ENCODE measurements at places on chromosomes 1 and 21.

DNA sequence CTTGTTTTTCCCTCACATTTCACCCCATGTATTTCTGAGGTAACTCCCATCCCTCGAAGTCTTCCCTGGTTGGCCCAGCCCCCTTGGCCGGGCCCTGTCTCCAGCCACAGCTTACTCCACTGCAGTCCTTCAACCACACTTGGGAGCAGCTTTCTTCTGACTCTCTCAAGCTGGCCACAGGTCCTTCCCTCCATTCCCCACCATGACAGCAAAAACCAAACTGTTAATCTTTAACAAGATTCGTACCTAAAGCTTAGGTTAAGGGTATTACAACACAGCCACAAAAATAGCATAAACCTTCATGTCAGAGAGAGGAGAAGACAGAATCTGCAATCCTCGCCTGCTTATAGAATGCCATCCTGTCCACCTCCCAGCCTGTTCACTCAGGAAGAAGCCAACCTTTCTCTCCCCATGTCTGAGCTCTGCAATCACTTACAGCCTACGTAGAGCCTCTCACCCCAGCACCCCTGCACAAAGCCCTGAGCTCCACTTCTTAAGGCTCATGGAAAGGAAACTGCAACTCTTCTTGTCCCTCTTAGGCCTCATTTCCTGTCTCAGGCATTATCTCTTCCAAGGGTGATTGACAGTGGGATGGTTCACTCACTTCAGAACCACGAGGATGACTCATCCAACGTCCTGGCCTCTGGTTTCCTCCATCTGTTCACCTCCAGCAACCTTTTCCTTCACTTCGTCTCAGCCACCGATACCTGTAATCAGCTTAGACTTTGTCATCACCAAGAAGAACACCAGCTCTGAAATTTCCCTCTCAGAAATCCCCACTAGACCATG is 72.8 kb downstream of the CD2 start:
- DNase-seq = peak; percentile 73

GRCh38 chr1:33443080-33443704 is 12.3 kb upstream of the PHC2 start:
- DNase-seq = no peak

DNA sequence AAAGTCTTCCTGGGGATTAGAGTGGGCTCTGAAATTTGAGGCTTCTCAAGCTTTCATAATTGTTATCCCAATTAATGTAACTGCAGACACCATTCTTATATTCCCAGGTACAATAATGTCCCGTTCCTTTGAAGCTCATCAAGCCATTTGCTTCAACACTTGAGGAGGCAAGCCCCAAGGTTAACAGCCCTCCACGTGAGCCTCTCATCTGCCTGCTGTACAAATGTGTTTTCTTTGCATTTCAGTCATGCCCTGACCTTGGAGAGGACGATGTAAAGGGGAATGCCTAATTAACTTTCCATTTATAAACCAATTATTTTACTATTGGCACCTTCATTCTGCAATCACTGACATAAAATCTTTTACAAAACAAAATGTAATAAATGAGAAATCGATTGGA is 106.3 kb downstream of the SETD4 start:
- DNase-seq = no peak

DNA sequence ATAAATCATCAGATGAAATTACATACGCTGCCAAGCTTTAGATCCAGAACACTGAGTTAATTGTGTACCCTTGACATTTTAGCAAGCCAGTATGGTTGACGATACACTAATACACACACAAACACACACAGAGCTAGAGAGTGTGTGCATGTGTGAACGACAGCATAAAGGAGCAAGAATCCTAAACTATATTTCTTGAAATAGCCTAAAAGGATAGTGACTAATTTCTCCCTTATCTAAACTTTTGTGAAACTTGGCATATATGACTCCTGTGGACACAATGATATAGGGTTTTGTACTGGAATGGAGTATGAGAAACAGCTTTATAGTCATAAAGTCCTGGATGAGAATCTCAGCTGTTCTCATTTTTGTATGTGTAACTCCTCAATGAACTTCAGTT is 65.1 kb upstream of the DMRTA2 start:
- no peak for DNase-seq

- DNase-seq = no peak
Measured at GRCh38 chr1:94514095-94514727, 27.3 kb downstream of the F3 start.

DNA sequence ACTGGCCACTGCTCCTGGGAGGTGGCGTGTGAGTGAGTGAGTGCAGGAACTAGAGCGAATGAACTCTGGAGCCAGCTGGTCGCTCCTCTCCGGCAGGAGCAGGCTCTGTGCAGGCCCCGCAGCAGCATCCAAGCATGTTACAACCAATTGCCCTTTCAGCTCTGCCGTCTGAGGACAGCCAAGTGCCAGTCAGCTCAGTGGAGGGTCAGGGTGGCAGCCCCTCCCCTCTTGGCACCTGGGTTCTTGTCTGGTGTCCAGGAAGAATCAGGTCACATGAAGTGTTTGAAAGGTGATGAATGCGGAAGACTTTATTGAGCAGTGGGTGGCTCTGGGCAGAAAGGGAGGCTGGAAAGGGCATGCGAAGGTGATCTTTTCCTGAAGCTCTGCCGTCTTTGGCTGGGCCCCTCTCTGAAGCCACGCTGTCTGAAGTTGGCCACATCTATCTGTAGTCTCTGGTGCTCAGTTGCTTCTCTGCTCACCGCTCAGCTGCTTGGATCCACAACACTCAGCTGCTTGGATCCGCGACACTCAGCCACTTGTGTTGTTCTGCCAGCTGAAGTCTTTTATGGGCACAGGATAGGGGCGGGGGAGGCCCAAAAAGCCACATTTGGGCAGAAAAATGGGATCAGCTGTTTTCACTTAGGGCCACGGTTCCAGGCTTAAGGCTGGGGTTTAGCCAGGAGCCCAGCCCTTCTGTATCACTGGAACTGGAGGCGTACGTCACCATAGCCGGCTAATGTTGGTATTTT is 139.8 kb downstream of the ADSS2 start:
- DNase-seq = no peak

- no peak for DNase-seq
Measured at GRCh38 chr1:155013632-155014031, 11.0 kb downstream of the ZBTB7B start.

DNA sequence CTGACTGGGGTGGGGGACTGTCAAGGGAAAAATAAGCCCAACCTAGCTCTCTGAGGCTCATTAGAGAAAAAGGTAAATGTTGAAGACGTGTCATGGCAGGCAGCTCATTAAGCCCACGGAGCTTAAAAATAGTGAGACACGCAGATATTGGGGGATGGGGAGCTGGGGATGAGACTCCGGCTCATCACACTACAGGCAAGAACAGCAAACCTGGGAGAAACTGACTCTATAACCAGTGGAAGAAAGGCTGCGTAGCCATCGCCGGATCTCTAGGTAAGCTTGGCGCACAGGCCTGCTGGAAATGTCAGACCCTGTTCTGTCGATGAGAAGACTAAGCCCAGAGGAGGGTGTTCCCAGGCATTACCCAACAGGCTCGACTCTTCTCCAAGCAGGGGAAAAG is 78.0 kb downstream of the SYT2 start:
- DNase-seq = no peak

- DNase-seq = no peak
Measured at GRCh38 chr1:188941986-188942385, 1535.7 kb downstream of the BRINP3 start.

DNA sequence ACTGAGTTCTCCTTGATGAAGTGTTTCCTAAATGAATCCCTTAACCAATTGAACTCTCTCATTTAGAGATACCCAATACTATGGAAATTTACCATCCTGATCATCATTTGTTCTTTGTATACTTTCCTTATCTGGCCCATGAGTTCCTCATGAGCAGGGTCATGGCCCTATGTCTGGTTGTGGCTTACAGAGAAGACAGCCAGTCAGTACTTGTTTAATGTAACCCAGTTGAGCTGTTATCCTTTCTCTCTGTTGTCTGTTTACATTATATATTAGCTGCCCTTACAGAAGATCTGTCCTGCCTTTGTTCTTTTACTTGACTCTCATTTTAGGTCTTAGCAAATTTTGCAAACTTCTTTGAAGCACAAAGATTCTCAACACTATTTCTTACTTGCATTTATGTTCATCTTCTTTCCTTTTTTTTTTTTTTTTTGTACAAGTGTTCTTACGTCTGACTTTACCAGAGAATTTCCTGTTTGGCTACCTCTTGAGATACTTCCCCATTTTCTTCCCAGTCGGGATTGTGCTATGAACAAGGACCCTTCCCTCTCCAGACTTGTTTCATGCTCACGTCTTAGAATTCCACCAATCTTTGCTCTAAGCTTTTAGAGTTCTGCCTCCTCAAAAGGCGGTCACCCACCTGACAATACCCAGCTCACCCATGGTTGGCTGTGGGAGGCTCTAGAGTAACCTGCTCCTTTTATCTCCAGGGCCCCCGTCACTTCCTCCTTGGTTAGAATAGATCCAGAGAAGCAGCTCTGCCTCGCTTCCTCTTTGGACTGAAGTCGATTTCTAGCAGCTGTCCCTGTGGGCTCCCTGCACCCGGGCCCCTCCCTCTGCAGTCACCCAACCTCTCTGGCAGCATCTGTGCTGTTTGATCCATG is 53.6 kb upstream of the RUNX1 start:
- peak; percentile 41 for DNase-seq

- DNase-seq = peak; percentile 45
Measured at GRCh38 chr1:223364685-223365382, 858 bp upstream of the SUSD4 start.

- no peak for DNase-seq
Measured at GRCh38 chr1:65050735-65051134, 84.4 kb upstream of the JAK1 start.

GRCh38 chr21:29904359-29905282 is 35.2 kb downstream of the GRIK1 start:
- no peak for DNase-seq

- DNase-seq = peak; percentile 72
Measured at GRCh38 chr21:43916691-43917514, 51.9 kb downstream of the AGPAT3 start.

DNA sequence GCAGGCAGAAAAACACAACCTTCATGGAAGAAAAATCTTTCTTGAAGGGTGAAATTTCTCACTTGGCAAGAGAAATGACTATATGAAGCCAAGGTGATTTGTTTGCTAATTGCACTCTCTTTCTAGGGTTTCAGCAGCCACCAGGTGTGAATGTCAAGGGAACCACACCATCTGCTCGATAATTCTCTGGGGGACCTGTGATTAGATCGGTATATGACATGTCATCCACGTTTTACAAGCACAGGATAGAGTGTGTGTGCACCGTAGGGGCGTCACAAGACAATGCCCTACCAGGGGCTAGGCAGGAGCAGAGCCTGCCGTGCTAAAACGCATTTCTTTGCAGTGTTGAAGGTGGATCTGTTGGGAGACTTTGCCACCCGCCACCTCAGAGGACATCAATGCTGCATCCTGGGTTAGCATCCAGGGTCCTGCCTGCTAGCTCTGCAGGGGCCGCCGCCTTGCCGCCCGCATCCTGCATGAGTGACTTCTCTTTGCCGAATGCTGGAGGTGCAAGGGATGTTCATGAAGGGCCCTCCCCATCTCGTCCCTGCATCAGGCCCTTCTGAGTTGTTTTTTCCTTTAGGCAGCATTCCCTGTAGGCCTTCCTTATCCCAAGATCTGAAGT is 37.8 kb upstream of the CCSAP start:
- DNase-seq = no peak

DNA sequence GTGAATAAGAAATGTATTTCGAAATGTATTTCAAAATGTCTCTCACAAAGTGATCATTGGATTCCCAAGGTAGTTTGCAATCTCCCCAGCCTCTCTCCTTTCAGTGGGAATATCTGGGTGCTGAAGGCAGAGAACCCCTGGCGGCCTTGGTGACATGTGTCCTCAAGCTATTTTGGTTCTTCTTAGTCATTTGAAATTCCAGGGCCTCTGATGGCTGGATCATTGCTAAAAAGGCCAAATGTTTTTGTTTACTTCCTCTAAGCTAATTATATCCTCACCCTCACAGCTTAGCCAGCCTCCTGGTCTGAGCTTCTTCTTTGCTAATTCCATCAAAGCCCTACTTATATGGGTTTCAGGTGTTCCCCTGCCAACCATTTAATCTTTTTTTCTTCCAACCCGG is 71.2 kb downstream of the LRRC40 start:
- DNase-seq = no peak

GRCh38 chr1:231629132-231629531 is 2.5 kb downstream of the DISC1 start:
- no peak for DNase-seq

DNA sequence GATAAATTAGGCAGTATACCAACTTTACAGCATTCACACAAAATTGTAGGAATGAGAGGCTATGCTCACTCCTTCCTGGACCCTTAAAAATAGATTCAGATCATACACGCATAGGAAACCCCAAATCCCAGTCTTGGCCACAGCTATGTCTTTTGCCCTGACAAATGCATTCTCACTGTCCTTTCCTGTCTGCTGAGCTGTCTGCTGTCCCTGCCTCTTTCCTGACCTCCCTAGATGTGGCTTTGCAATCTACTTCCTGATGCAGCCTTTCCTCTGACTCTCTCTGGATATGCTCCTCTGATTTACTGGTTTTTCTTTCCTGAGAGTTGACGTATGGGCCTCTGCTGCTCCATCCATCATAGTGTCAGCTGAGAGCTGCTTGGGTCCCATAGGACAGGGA is 59.8 kb upstream of the SLC35F3 start:
- DNase-seq = no peak

GRCh38 chr1:50610563-50610962 is 187.3 kb upstream of the DMRTA2 start:
- no peak for DNase-seq

DNA sequence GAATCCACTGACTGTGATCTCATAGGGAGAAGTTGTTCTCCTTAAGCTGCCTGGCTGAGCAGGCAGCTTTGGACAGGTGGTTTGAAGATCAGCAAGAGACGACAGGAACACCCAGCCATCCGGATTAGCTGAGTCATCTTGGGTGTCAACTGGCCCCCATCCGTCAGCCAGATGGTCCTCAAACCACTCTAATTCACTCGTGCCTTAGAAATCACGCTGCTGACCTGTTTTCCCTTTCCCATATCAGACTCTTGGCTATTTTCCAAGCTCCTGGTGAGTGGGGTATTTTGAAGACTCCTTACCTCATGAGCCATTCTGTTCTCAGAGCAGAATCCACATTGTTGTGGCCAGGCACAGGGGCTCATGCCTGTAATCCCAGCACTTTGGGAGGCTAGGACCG is 149.1 kb upstream of the L1TD1 start:
- no peak for DNase-seq

- no peak for DNase-seq
Measured at GRCh38 chr1:39061951-39062350, 35.8 kb downstream of the NDUFS5 start.

- peak; percentile 62 for DNase-seq
Measured at GRCh38 chr1:9009438-9010370, 16.5 kb downstream of the SLC2A7 start.

- no peak for DNase-seq
Measured at GRCh38 chr1:150642296-150642695, 12.9 kb upstream of the ENSA start.

- peak; percentile 63 for DNase-seq
Measured at GRCh38 chr1:52632732-52633290, at the start of gene SHISAL2A. Gene SHISAL2A, plus strand, starts transcription at chr1:52633168. Its CDS starts 326 bp downstream, at chr1:52633494.

DNA sequence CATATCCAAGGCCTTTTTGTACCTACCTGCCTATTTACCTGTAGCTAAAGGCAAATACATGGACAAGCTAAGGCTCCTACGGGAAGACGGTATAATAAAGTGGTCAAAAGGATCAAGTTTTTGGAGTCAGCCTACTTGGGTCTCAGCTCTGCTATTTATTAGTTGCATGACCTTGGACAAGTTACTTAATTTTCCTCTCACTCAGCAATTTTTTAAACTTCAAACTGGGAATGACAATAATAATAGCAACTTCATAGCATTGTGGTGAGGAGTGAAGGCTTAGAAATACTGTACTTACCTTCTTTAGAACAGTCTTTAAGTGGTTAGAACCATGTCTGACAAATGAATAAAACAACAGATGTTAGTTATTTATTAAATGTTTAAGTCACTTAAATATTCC is 60.2 kb upstream of the SLC35F3 start:
- no peak for DNase-seq
